Subcutaneous adipose tissue (tissue), 4 donors: ENCODE measurements at places on chromosomes 6 and 20. TPM values are rescaled to one million over a fixed set of nuclear protein-coding genes. Genes with fewer than 3 reads are reported as not detected.

The AKAP12 gene
- total RNA-seq: 454 TPM

The FBXO9 gene
- 59.0 TPM for total RNA-seq

The GFOD1 gene
- 27.2 TPM for total RNA-seq

The CFAP61 gene
- total RNA-seq: 3.7 TPM

The DBNDD2 gene
- 20.5 TPM for total RNA-seq

The C6orf58 gene
- not detected for total RNA-seq

The SOBP gene
- total RNA-seq: 7.5 TPM

The OR2H1 gene
- total RNA-seq: not detected

The HSPA1A gene
- total RNA-seq: 100 TPM

The RNASET2 gene
- 109 TPM for total RNA-seq

The RAD21L1 gene
- total RNA-seq: not detected

The SUMO4 gene
- total RNA-seq: 3.3 TPM

The RIMS4 gene
- total RNA-seq: not detected
